ENCODE measurements at places on chromosomes 16 and 17.

GRCh38 chr17:19369846-19370492 lies 7.4 kb upstream of the B9D1 start:
- DNase-seq: no peak

DNA sequence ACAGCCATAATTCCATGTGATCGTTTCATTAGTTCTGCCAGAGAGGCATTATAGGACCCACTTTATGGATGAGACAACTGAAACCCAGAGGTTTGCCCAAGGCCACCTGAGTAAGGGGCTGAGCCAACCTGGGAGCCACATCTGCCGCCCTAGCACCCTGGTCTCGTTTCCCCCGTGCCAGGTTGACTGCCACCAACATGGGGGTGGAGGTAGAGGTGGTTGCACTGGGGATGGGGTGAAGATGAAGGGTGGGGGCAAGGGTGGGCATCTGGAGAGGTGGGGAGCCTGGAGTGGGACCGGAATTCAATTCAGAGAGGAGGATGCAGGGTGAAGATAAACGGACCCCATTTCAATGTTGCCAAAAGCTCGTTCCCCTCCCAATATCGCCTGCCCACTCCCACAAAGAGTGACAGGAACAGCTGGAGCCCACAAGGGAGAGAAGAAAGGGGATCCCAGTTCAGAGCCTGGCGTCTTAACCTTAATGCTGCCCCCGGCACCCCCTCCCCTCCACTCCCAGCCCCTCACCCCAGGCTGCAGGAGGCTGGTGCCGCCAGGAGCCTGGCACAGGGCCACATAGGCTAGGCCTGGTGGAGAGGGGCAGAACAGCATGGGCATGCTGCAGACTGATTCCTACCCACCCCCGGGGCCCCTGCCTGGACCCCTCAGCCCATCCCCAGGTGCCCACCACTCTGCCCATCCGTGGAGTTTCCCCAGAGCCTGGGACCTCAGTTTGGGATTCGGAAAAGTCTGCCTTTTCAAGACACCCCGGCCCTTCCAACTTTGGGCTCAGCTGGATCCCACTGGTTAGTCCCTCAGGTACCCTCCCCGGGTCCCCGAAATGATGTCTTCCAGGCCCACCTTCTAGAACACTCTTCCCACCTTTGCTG lies 29.6 kb downstream of the NGFR start:
- no peak for DNase-seq

GRCh38 chr17:41544491-41544892 lies 16.4 kb upstream of the KRT19 start:
- no peak for DNase-seq

GRCh38 chr17:15250135-15250860 lies 14.8 kb downstream of the PMP22 start:
- no peak for DNase-seq

DNA sequence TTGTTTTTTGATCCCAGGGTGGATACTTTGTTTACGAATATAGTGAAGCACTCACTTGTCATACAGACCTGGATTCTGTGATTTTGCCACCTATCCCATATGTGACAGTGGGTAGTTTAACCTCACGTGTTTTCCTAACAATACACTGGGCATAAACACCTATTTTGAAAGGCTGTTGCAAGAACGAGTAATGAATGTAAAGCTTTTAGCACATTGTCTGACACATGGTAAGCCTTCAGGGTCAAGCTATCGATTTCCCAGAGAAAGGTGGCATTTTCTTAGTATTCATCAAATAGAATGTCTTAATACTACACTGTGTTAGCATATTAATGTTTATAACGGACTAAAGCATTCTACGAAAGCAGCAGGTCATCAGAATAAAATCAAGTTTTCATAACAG lies 1.9 kb downstream of the CHTF8 start:
- DNase-seq: no peak

DNA sequence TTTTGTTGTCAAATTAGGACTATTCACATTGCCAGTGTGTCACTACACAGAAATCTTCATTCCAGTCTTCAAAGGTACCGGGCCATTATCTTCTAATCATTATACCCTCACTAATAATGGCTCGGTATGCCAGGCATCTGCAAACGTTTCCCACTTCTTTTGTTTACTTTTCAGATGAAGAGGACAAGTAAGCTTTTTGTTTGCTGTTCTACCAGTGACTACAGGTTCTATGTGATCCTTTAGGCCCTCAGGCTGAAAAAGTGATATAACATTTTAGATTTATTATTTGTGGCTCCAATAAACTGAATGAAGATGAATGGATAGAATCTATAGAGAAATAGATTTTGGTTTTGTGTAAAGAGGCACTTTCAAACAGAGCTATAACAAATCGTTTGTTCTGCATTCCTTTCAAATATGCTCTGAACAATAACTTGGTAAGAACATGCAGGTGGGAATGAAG lies 403 bp upstream of the KRTAP3-1 start:
- no peak for DNase-seq

- DNase-seq: no peak
Observed at GRCh38 chr17:39804839-39805238, 59.3 kb downstream of the IKZF3 start.

GRCh38 chr17:46061435-46061834 lies 62.4 kb downstream of the STH start:
- no peak for DNase-seq

DNA sequence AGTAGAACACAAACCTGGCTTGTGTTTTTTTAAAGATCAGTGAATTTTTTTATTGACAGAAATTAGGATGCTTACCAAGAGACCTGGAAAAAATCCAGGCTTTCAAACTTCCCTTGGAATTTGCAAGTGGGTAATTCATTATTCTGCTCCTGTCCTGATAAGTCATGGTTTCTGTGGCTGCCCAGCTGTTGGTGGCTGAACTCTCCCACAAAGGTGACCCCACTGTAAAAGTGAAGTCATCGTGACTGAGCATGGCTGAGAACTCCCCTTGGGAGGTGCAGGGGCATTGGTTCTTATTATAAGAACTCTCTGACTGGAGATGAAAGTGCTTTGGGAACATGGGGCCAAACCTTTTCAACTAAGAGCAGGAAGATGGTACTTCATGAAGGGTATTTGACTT lies 46.6 kb upstream of the TANC2 start:
- no peak for DNase-seq

DNA sequence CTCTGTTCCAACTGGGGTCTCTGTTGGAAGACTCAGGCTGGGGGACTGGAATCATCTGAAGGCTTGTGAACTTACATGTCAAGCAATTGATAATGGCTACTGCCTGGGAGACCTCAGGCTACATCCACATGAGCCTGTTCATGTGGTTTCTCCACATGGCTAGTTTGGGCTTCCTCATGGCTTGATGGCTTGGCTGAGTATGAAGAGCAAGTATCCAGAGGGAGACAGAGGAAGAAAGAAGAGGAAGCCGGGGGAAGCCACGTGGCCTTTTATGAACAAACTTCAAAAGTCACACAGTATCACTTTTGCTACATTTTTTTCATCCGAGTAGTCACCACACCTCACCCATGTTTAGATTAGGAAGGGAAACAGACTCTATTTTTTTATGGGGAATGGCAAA lies 158.9 kb downstream of the TRIM37 start:
- DNase-seq: no peak

- no peak for DNase-seq
Observed at GRCh38 chr16:68524069-68524820, 14.8 kb upstream of the ZFP90 start.

GRCh38 chr16:80608946-80609345 lies 68.2 kb downstream of the DYNLRB2 start:
- DNase-seq: no peak

DNA sequence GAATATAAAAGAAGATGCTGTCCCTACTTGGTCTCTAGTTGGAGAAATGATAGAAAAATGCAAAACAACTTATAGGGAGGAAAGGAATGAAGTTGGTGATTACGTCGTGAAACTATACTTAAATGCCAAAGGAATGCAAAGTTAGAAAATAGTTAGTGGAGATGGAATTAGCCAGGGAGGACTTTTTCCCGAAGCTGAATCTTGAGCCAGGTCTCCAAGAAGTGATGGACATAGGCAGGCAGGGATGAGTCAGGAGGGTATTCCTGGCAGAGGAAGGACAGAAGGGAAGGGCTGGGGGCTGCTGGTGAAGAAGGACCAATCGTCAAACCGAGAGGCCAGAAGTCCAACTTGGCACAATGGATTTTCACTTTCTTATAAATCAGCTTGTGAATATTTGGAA lies 1.8 kb downstream of the SNTB2 start:
- DNase-seq: no peak

- no peak for DNase-seq
Observed at GRCh38 chr17:58268326-58268725, 12.4 kb downstream of the MPO start.

- DNase-seq: no peak
Observed at GRCh38 chr17:17071531-17072360, 29.5 kb downstream of the MPRIP start.

- DNase-seq: no peak
Observed at GRCh38 chr16:58402796-58403195, 10.5 kb downstream of the GINS3 start.

DNA sequence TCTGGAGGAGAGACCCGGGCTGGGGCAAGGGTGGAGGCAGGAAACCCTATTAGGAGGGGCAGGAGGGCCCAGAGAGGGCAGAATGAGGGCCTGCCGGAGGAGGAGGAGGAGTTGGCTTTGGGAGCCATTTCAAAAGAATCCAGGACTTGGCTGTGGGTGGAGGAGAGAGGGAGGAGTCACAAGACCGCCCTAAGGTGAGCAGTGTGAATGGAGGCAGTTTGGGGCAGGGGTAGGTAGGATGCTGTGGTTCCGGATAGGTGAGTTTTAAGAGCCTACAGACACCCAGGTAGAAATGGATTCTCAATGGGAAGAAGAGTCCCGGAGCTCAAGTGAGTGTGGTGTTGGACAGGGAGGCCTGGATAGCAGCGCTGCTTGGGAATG lies 80.3 kb downstream of the ARHGAP23 start:
- no peak for DNase-seq

Data from cerebellar nuclear complex (tissue), 1 donor.